Astrocyte of the spinal cord (primary cell): ENCODE measurements at places on chromosomes 11 and 22.
A peak's percentile ranks its signal among the peaks of the same experiment; 100 is the strongest.

GRCh38 chr11:96635655-96636054, 245.8 kb downstream of the JRKL start:
- DNase-seq, result no peak

DNA sequence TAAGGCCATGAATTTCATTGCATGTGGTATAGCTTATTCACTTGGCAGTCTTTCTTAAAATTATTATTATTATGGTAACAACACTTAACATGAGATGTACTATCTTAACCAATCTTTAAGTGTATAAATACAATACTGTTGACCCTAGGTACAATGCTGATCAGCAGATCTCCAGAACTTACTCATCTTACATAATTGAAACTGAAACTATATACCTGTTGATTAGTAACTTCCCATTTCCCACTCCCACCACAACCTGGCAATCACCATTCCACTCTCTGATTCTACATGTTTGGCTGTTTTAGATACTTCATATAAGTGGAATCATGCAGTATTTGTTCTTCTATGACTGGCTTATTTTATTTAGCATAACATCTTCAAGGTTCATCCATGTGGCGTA, 150.2 kb upstream of the POU2AF2 start:
- DNase-seq, result no peak

GRCh38 chr22:42376711-42377554, 55.3 kb downstream of the NFAM1 start:
- no peak for DNase-seq

GRCh38 chr11:65525546-65526480, 930 bp downstream of the SCYL1 start:
- no peak for DNase-seq

DNA sequence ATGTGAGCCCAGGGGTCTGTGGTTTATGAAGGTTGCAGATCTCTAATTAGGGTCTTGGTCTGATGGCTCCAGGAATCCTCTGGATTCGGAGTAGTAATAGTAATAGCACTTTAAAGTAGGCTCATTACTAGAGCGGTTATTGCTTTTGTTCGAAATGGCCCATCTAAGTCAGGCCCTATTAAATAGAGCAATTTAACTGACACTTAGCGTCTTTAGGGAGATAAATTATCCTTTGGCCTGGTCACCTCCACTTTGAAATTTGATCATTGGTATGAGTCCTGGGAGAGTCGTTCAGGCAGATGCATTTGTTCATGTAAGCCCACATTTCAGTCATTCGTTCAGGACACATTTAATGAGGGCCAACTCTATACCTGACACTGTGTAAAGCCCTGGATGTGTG, 54.8 kb downstream of the LDLRAD3 start:
- no peak for DNase-seq

GRCh38 chr11:129423426-129423825, 47.8 kb downstream of the BARX2 start:
- DNase-seq, result no peak

DNA sequence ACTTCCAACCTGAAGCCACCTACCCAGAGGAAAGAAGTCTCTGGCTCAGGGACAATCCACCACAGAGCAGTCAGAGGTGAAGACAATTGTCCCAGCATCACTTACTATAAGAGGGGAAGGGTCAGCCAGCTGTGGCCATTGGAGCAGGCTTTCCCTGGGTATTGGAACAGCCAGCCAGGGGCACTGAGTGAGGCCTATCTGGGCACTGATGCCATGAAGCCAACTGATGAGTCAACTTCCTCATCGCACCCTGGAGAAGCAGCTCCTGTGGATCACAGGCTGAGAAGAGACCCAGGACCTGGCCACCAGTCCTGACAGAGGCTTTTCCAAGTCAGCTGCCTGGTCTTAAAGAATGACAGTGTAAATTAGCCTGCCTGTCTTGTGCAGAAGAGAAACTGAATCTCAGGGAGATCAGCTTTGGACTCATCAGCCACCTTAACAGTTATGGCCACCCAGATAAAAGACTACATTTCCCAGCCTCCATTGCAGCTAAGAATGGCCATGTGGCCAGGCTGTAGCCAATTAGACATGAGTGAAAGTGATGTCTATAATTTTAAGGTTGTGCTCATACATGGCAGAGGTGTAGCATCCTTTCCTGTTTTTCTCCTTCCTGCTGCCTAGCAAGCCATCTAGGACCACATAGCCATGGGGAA, 19.0 kb downstream of the CHST1 start:
- peak; percentile 29 for DNase-seq

GRCh38 chr11:108501396-108501795, 3.2 kb upstream of the POGLUT3 start:
- DNase-seq, result no peak

GRCh38 chr22:42300259-42301076, 30.0 kb upstream of the TCF20 start:
- no peak for DNase-seq

GRCh38 chr22:20139391-20140106, 7.9 kb downstream of the ZDHHC8 start:
- DNase-seq, result no peak

DNA sequence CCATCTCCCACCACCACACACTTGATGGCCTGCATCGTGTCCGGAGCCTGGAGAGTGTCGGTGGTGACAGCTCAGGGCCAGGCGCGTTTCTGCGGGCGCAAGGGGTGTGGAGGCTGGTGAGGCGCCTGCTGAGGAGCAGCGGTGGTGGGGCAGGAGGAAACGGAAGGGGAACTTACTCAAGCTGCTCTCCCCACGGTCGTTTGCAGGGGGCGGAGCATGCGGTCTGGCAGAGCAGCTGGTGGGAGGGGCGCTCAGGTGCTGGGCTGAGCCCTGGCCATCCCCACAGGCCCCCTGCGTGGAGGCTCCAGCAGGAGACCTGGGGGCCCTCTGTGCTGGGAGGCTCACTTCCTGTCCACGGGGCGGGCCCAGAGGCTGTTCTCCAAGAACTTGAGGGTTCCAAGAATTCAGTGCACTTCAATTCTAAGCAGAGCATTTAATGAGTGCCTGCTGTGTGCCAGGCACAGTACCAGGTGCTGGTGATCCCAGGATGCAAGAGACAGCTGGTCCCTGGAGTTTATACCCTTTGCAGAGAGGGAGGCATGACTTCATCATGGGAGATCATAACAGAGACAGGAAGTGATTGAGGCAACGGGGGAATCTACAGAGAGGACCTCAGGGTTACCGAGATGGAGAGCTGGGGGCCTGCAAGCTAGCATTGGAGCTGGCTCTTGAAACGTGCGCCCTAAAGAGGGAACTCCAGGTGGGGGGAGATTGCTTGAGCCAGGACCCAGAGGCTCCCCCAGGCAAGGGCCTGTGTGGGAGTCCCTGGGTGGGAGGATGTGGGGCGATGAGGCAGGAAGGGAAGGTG, at the start of gene RAC2:
Gene RAC2, minus strand, starts transcription at position 156 of the 808 bp plus-strand sequence. Its CDS starts 121 bp downstream, at position 35.
- DNase-seq, result peak; percentile 55

- peak; percentile 61 for DNase-seq
Measured at GRCh38 chr11:118530683-118531596, at the start of gene TMEM25. Gene TMEM25, plus strand, starts transcription at chr11:118531192. Its CDS starts 610 bp downstream, at chr11:118531802.

- DNase-seq, result no peak
Measured at GRCh38 chr22:50299785-50300619, 7.4 kb downstream of the PLXNB2 start.

DNA sequence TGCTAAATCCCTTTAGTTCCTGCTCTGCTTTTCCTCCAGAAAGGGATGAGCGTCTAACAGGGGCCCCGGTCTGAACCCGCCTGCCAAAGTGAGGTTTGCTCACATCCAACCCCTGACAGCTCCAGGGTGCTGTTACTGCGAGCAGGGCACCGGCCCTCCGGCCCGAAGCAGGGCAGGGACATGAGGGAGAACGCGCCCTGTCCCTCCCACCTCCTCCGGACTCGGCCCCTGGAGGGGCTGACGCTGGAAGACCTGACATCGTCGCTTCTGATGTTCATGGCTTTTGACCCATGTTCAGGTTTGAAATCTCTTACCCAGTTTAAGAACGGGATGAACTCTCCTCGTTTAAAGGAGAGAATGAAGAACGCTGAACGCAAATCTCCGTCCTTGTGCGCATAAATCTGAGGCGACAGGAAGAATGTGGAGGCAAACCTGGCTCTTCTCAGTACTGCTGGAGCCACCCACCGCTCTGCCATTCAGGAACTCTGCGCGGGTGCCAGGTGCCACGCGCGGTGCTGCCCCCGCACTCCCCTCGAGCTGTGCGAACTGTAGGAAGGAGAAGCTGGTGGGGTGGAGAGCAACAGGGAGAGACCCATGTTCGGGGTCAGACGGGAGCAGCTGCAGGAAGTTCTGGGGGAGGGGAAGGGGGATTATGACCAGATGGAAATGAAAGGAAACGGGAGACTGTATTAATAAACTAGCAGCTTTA, 826 bp upstream of the EEF1G start:
- DNase-seq, result no peak

DNA sequence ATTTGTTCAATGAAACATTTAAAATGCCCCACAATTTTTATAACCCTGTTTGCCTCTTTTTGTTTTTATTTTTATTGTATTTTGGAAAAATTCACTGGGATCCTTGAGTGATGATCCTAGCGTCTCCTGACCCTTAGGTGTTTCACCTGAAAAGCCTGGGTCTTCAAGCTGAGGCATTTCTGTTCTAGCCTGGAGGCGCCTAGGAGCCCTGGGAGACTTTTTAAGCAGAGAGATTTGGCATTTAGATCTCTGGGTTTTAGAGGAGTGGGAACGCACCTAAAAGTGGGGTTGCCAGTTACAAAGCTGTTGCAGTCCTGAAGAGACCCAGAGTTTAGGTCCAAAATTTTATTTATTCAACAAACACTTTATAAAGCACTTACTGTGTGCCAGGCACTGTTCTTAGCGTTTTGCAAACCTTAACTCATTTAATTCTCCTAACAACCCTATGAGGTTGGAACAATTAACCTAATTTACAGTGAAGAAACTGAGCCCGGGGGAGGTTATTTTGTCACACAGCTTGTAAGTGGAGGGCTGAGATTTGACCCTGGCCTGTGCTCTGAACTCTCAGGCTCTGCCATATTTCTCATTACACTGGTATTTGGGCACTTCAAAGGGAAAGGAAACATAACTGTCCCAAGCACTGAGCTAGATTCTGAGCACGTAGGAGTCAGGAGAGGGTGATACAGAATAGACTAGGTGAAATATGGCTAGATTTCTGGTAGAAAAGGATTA, 834 bp upstream of the FADS1 start:
- no peak for DNase-seq

DNA sequence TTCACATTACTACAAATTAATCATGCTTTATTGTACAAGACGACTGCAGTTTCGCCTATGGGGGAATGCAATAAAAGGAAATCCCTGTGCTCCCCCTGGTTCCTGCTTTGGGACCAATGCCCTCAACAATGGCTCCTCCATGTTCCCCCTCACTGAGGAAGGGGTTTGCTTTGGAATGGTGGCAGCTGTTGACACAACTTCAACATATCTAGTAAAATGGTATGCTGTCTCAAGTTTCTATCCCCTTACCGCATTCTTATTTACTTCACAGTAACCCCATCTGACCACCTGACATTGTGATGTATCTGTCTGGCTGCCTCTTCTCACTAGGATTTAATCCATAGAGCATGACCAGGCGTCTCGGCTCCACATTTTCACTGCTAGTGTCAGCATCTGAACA, 48.8 kb downstream of the PIWIL3 start:
- DNase-seq, result no peak

DNA sequence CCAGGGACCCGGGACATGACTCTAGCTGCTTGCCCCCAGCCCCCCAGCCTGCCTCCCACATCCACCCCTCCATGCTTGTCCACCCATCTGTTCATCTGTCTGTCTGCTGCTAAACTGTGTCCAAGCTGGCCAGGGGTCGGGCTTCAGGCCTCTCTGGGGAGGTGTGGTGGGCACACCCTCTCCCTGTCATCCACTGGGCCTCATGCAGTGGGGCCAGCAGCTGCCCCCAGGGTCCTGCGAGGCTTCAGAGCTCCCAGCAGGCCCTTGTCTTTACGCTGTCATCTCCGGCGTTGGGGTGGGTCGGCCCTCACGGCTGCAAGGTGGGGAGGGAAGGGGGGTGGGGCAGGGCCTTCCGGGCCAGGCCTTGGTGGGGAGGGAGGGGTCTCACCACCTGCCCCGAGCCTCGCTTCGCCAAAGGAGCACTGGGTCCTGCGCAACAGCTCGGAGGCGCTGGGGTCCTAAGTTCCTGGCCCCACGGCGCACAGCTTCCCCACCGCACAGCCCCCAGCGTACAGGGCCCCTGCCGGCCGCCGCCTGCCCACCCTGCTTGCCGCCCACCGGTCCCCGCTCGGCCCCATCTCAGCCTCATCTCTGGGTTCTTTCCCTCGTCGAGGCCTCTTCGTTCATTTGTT, 26.7 kb downstream of the MOB2 start:
- no peak for DNase-seq

DNA sequence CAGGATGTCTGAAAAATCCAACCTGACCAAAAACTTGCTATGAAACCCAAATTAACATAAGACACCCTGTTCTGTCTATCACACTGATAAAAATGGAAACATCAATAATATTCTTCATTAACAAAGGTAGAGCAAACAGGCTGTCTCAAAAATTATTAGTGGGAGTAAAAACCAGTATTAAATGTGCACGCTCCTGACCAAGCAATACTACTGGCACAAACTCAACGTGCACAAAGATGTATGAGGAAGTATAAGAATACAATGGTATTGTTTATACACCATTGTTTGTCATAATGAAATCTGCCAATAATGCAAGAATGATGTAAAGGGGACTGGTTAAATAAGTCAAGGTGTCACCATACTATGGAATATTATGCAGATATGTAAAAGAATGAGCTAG, 288.5 kb downstream of the MN1 start:
- DNase-seq, result no peak

GRCh38 chr22:38114484-38115398, 4.3 kb upstream of the BAIAP2L2 start:
- DNase-seq, result peak; percentile 85

- no peak for DNase-seq
Measured at GRCh38 chr11:125938418-125938817, 7.4 kb upstream of the VSIG10L2 start.

- DNase-seq, result no peak
Measured at GRCh38 chr22:32729412-32729811, 72.1 kb upstream of the TIMP3 start.

DNA sequence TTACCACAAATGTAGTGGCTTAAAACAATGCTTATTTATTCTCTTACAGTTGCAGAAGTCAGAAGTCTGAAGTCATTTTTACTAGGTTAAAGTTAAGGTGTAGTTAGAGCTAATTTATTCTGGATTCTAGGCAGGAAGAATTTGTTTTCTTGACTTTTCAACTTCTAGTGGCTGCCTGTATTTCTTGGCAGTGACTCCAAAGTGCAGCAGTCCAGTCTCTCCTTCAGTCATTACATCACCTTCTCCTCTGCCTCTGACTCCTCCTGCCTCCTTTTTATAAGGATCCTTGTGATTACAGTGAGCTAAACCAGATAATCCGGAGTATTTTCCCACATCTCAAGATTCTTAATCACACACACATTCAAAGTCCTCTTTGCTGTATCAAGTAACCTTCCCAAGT, 581.4 kb downstream of the KCNA4 start:
- peak; percentile 33 for DNase-seq

- DNase-seq, result no peak
Measured at GRCh38 chr11:120271672-120272071, 31.7 kb downstream of the POU2F3 start.

GRCh38 chr11:134071766-134072402, 3.0 kb downstream of the JAM3 start:
- no peak for DNase-seq
